Skin of body (tissue), 3 donors: ENCODE measurements at places on chromosomes 16 and 17. TPM values are rescaled to one million over a fixed set of nuclear protein-coding genes. Genes with fewer than 3 reads are reported as not detected.

GABARAPL2 gene
- total RNA-seq, result 90.8 TPM

DNA sequence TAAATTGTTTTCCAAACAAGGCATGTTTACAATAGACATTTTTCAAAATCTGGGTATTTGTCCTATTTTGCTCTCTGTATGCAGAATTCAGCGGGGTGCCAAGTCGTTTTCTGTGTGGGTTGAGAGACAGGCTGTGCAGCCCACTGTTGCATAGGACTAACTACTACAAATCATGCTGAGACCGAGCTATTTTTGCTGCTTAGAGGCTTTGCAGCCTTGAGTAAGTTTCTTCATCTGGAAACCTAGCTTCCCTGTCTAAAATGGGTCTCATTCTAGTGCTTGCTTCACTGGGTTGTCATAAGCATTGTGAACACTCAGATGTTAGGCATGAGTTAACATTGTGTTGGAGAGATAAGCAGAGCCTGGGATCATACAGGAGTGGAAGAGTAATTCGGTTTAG lies 1.3 kb downstream of the PRPSAP2 start:
- no peak for DNase-seq

GRCh38 chr17:78705071-78705470 lies 77.0 kb downstream of the CYTH1 start:
- DNase-seq, result no peak

DNA sequence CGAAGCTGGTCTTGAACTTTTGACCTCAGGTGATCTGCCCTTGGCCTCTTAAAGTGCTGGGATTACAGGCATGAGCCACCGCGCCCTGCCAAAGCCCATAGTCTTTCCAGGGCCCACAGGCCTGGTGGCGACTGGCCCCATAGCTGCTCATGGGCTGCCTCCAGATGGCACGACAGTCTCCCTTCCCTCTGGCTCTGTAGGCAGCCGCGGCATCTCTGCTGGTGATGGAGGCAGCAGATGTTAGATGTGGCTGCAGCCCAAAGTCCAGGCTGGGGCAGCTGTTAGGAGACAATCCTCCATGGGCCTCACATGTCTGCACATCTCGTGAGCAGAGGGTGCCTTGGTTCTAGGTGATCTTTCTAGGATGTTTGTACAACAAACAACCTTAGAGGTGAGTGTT lies 69.7 kb upstream of the DNAJA2 start:
- no peak for DNase-seq

DNA sequence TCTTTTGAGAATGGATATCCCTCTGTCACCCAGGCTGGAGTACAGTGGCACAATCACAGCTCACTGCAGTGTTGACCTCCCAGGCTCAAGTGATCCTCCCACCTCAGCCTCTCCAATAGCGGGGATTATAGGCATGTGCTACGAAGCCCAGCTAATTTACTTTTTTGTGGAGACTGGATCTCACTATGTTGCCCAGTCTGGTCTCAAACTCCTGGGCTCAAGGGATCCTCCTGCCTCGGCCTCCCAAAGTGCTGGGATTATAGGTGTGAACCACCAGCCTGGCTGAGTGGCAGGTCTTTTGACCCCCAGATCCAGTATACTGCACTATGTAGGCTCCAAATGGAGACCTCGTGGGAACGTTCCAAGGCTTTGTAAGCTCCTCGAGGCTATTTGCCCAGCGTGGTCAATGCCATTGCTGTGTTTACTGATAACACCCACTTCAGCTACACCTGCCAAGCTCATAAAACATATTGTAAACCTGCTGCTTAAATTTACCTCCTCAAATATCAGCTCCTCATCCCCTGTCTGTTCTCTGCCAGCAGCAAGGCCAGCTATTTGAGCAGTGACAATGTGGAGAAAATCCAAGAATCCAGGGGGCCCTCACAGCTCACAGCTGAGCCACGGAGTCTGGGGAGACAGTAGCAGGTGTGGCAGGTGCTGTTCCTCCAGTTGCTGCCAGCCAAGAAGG lies 16.2 kb upstream of the KIFC3 start:
- no peak for DNase-seq

GRCh38 chr17:74282587-74283370 lies 8.7 kb downstream of the DNAI2 start:
- DNase-seq, result no peak
